ENCODE measurements at places on chromosomes 1 and 21.

- DNase-seq, result no peak
Measured at GRCh38 chr1:11055676-11056075, 4.1 kb downstream of the SRM start.

DNA sequence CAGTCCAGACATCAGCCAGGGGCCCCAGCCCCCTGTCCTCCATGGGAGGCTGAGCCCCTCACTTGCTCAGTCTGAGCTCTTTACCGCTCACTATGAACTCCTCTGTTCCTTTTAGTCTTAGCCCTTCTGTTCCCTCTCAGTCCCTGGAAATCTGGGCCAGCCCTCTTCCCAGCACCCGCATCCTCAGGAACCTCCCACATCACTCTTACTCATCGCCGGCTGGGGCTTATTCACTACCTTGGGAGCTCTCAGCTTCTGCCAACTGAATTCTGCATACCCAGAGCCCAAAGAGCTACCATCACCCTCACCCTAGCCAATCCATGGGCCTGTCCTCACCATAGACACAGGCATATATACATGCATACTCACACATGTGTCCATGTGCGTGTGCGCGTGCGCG is 11.5 kb downstream of the KNCN start:
- peak; percentile 69 for DNase-seq

DNA sequence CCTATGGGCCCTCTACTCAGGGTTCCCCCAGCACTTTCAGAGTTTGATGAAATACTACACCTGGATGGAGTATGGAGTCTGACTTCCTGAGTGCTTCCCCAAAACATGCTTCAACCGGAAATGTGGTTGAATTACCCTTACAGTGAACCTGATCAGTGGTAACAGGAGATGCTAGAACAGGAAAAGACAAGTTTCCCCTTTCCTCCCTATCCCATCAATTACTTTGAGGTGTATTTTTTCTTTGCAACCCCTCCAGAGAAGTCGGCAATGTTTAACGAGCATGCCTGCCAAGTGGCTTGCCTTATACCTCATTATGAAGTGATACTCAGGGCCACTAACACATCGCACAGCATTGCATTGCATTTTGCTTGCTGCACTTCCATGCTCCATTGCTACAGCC is 7.0 kb downstream of the KRTAP15-1 start:
- DNase-seq, result no peak

DNA sequence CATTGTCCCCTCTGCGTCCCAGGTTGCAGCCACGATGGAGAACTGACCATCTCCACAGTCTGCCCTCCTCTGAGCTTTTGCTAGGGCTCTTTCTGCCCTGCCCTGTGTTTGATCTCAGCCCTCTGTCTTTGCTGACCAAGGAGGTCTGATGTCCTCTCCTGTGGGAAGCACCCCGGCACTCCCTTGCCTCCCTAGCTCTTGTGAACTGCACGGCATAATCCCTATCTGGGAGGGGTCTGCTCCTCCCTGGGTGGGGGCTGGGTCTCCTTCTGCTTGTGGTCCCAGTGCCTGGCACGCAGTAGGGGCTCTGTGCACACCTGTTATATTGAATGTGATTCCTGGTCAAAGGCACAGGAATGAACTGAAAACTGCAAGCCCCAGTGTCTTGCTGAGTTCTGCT is 2.4 kb downstream of the DRAXIN start:
- no peak for DNase-seq
